Activated T-cell treated with anti-CD3 and anti-CD28 coated beads for 24 hours (primary cell): ENCODE measurements at places on chromosomes 1 and 21.
A peak's percentile ranks its signal among the peaks of the same experiment; 100 is the strongest.

DNA sequence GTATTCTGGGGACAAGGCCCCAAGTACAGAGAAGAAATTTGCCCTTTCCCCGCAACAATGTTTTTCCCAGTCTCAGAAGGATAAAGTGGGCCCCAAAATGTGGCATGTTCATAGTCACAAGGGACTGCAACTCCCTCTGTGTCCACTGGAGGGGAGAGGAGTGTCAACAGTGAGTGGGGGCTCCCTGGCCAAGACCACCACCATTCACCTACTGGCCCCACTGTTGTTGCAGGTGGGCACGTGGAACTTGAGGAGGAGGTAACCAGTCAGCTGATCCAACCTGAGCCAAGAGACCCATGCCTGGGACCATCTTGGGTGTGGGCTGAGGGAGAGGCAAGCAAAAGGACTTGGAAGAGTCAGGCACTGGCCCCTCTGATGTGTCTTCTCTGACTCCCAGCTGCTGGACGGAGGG, 777 bp downstream of the NUDT17 start:
- peak; percentile 14 for DNase-seq

DNA sequence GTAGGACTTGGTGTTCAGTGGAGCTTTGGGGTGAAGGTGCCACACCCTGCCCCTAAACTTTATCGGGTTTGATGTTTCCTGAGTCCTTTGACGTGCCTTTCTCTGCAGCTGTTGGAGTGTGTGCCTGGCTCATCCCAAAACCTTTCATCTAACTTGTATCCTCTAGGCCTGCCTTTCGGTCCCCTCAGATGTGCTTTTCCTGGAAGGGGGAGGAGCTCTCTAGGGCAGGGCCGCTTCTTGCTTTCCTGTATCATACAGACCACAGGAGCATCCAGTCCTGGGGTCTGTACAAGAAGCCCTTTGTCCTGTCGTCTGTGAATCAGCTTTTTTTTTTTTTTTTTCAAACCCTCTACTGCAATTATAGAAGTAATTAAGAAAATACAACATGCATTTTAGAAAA, 35.7 kb downstream of the PTGFRN start:
- no peak for DNase-seq

- no peak for DNase-seq
These were observed 30.7 kb downstream of the CA6 start for GRCh38 chr1:8976338-8976737.

DNA sequence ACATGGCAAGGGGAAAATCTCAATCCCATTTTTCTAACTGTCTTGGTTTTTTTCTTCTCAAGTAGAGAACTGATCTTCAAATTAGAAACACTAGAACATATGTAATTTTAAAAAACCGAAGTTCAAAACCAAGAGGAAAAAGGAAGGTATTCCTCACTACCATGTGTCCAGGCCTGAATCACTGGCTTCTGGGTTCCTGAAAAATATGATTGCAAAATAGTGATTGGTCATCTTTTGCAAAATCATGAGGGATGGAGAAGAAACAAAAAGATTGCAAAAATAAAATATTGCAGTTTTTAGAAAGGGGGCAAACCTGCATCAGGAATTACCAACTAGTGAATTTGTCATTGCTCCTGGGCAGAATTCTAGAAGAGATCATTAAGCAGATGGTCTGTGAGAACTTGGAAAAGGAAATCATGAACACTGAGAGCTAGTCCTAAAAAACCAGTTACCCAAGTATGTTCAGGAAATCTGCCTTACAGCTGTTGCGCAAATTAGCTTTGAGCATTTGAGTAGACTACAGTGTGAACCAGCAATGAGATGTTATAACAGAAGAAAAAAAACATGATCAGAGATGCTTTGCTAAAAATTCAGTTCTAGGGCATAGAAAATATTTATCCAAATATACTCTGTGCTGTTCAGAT, 49.4 kb downstream of the SPATA46 start:
- DNase-seq, result no peak

- no peak for DNase-seq
These were observed 29.3 kb upstream of the DISP1 start for GRCh38 chr1:222785529-222785928.

DNA sequence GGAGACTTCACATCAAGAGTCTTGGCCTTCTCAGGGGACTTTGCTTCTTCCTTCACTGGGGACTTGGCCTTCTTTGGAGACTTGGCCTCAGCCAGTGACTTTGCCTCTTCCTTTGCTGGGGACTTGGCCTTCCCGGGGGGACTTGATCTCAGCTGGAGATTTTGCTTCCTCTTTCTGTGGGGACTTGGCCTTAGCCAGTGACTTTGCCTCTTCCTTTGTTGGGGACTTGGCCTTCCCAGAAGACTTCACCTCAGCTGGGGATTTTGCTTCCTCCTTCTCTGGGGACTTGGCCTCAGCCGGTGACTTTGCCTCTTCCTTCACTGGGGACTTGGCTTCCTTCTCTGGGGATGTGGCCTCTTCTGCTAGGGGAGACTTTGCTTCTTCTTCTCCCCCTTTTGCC, 13.5 kb upstream of the CD2 start:
- DNase-seq, result no peak

GRCh38 chr1:30317921-30318320, 405.5 kb downstream of the MATN1 start:
- DNase-seq, result no peak

DNA sequence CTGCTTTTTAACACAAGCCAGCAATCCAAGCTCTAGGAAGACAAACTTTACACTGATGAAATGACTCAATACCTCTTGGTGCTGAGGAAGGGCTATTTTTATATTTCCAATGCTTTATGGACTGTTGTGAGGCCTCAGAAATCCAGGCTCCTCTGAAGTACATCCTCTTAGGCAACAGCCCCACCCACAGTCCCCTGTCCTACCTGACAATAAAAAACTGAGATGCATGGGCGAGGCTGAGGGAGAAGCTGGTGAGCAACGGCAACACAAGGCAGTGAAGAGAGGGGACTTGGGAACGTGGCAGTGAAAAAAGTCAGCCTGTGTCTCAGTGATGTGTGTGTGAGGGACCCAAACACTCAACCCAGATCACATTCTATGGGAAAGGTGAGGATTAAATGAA, 10.1 kb upstream of the CPT2 start:
- no peak for DNase-seq

GRCh38 chr1:237702161-237702560, 188.6 kb downstream of the ZP4 start:
- DNase-seq, result no peak

DNA sequence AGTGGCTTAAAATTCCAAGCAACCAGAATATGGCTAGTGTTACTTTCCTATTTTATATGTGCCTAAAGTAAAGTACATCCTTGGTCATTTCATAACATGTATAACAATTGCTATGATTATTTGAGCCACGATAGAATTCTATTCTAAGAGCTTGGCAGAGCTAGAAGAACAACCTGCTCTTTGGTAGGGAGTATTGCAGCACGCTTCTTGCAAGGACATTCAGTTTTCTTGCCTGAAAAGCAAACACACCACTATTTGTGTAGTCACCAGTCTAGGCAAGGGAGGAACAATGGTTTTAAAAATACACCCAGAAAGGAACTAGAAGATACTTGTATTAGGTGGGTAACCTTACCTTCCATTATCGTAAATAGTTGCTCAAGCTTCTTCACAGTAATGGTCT, 51.5 kb downstream of the CNST start:
- DNase-seq, result no peak

DNA sequence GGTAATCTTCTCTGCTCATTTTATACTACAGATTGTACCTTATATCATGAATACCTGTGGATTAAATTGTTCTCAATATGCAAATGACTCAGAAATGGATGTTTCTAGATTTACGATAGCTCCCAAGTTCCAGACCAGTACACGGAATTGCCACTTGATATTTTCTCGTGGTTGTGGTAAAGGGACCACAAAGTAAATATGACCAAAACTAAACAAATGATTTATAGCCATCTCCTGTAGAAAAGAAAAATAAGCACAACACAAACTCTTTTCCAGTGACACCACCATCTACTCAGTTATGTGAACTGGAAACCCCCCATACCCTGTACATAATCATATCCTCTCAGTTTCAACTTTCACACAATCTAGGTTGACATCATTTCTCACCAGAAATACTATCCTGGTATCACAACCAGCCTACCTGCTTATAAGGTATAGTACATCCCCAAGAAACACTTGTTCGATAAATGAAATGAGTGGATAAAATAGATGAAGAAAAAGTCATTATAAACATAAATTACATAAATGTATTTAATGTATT, 172.3 kb downstream of the ADGRL4 start:
- no peak for DNase-seq

DNA sequence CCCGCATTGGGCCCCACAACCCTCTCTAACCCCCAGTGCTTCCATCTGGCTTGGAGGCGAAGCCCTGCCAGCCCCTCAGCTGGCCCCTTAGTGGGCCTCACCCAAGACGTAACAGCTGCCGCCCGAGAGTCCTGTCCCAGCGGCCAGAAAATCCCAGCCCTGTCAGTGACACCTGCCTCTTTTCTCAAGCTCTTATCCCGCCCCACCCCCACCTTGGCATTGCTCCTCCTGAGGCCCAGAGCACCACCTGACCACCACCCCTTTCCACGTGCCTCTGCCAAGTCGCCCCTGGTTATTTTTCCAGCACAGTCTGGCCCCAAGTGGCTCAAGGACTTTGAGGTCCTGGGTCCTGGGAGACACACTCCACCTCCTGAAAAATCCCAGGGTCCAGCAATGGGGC, 5.9 kb upstream of the CTRC start:
- DNase-seq, result no peak

DNA sequence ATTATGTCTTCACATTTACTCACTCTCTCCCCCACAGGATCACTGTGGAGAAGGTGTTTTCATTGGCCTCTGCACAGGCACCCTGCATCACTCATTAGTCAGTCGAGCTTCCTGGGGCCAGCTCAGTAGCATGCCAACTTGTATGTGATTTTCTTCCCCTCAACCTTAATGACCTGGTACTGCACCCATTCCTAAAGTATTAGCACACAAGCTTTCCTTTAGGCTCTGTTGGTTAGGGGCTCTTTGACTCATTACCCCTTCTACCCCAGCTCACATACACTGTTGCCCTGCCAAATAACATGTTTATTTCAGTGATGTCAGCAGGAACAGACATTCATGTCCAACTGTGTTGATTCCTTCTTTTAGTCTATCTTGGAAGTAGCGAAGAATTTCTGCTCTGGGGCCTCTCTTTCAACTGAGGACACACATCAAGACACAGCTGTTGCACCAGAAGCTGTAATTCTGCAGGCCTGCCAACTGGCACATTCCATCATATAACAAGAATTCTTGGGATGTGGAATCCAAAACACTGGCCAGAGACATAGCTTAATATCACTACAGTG, 603.5 kb upstream of the ADAMTS5 start:
- DNase-seq, result no peak

DNA sequence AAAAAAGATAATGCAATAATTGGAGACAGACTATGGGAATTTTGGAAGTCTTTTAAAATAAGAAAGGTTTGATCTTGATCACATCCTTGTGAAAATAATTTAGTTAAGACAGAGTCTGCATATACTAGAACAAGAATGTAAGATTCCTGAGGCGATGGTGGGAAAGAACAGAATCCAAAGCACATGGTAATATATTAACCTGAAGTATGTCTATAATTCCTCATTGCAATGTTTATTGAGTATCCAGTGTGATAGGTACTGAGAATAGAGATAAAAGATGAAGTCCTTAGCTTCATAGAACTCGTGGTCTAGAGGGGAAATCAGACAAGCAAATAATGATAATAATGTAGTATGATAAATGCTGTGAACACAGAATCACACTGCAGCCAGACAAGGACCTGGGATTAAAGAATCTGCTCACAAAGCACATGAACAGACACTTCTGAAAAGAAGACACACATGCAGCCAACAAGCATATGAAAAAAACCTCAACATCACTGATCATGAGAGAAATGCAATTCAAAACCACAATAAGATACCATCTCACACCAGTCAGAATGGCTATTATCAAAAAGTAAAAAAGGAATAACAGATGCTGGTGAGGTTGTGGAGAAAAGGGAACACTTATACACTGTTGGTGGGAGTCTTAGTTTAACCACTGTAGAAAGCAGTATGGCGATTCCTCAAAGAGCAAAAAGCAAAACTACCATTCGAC, 6.9 kb upstream of the ANGPTL3 start:
- DNase-seq, result no peak

- no peak for DNase-seq
These were observed 13.5 kb upstream of the BGLAP start for GRCh38 chr1:156228501-156228900.

DNA sequence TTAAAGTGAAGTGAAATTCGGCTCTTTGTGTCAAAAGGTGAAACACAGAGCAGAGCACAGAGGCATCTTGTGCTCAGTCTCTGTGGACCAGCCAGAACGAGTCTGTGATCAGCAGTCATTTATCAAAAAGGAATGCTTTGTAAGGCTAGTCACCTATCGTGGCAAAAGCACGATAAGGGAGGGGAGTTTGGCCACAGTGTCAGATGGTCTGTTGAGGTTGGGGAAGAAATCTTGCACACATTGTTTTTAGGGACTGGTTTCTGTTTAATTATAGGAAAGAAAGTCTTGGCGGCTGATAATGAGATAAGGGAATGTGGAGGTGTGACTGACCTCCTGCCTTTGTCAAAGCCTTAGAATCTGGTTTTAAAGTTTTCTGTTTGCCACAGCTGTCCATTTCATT, 58.2 kb upstream of the KIAA1614 start:
- DNase-seq, result no peak

DNA sequence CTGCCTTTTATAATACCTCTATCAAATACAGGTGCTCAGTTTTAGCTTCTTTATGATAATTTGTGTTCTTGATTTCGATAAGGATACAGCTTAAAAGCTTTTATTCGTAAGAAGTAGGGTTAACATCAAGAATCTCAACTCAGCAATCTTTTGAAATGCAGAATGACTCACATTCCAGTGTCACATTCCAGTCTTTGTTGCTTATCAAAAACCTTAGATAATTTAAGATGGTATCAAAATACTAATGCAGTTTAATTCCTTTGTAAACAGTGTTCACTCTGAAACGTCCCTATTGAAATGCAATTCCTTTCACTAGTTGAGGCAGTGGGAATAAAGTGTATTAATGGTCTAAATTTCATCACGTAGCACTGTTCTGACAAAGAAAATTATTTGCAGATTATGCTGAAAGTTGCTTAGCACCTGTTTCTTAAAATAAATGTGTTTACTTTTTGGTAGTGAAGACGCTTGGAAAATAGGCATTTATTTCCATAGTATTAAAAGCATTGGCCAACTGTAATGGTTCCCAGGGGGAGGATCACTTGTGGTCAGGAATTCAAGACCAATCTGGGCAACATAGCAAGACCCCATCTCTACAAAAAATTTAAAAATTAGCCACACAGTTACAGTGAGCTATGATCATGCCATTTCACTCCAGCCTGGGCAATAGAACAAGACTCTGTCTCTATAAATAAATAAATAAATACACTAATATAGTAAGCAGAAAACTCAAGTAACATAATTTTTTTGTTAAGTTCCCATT, 10.1 kb upstream of the CNN3 start:
- no peak for DNase-seq

- DNase-seq, result no peak
These were observed 268.7 kb downstream of the CHRM3 start for GRCh38 chr1:239655023-239655422.

- no peak for DNase-seq
These were observed 144.8 kb downstream of the ETS2 start for GRCh38 chr21:38950435-38951094.

GRCh38 chr1:14111121-14111520, 411.1 kb downstream of the PRDM2 start:
- no peak for DNase-seq
